ENCODE measurements at places on chromosomes 1 and 21.

DNA sequence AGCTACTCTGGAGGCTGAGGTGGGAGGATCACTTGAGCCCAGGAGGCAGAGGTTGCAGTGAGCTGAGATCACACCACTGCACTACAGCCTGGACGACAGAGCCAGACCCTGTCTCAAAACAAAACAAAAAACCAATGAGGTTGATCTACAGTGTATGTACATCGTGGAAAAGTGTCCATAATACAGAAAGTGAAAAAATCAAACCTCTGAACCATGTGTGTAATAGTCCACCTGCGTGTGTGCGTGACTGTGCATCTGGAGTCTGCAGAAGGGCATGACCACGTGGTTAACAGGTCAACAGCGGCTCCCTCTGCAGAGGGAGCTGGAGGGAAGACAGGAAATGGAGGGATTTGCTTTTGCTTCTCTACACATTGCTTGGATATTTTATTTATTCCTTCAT, 32.4 kb upstream of the ENO1 start:
- DNase-seq, result no peak

DNA sequence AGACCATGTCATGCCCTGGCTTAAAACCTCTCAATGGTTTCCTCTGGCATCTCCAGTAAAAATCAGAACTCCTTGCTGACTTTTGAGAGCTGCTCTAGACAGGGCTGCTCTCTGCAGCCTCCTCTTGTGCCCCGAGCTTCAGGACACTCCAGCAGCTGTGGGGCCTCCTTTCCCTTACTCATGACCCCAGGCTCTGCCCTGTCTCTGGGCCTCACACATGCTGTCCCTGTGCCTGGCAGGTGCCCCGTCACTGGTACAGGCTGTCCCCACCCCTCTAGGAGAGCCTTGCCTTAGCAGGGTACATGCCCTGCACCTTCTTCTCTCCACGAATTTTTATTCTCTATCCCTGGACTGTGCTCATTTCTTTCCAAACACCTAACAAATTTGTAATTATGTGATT, 43.2 kb downstream of the HIVEP3 start:
- no peak for DNase-seq

GRCh38 chr1:84298684-84299535, 2.6 kb upstream of the SAMD13 start:
- DNase-seq, result peak; percentile 70

DNA sequence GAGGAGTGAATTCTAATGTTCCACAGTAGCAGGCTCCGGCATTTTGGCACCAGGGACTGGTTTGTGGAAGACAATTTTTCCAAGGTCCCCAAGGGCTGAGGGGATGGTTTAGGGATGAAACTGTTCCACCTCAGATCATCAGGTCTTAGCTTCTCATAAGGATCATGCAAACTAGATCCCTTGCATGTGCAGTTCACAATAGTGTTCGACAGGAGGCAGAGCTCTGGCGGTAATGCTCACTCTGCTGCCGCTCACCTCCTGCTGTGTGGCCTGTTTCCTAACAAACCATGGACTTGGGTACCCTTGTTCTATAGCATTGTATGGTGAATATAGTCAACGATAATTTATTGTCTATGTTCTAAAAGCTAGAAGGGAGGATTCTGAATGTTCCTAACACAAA, 16.6 kb downstream of the CRNN start:
- DNase-seq, result no peak

GRCh38 chr1:226082959-226083301, 20.4 kb downstream of the H3-3A start:
- no peak for DNase-seq

DNA sequence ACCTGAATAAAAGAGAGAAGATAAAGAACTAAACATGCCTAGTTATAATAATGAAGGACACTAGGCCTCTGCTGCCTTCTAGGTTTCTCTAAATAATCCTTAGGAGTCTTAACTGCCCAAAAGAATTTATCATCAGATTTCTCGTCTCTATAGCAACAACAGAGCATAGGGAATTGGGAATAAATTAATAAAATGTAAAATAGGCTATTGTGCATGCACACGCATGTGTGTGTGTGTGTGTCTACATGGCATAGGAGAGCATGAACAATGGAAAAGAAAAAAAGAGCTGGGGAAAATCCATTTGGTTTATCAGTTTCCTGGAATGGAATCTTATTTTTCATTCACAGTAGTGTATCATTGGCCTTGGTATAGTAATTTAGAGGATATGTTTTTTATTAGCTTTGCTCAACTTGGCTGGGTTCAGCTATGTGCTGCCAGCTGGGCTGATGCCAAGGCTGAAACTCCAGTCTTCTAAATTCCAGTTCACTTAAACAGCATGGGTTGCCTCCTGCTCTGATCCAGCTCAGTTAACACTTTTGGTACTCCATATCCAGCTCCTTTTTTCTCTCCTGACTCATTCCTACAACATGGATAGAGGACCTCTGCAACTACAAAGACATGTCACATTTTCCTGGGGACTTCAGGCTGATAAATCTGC, 80.6 kb upstream of the SLFNL1 start:
- DNase-seq, result no peak

DNA sequence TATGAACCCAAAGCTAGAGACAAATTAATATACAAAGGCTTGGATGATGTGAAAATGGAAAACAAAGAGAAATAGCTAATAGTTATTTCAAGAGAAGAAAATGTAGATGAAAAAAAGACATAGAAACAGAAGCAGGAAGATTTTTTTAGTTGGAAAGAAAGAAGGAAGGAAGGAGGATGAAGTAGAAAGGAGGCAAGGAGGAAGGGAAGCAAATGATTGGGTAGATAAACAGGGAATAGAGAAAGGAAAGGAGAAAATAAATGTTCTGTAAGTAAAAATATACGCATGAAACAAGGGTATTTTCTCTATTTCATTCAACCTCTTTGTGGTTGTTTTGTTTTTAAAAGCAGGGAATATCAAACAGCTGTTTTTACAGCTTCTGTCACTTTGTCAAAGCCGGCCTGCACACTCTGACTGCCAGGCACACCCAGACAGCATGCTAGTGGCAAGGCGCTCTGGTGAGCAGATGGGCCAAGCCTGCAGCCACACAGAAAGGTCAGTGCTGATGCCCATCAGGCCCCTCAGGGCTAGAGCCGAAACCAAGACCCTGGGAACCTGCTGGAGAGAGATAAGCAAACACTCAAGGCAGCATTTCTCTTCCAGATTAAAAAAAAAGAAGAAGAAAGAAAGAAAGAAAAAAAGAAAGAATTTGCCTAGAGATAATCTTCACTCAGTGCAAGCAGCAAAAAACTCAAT, 72.9 kb upstream of the CTTNBP2NL start:
- DNase-seq, result no peak

GRCh38 chr1:118323246-118323645, 138.2 kb upstream of the SPAG17 start:
- no peak for DNase-seq

DNA sequence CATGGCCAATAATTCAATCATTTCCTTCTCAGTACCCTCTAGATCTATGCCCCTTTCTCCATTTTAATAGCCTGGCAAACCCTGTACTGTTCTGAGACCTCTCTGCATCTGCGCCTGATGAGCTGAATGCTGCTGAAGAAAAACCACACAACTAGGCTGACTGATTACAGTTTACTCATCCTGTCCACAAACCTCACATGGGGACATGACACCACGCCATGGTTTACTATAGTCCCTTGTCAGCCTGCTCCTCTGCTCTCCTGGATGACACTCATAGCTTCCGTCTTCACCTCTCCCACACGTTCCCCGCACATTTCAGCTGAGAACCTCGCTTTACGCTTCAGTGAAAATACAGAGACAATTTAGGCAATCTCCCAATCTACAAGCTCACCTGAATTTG, 59.7 kb downstream of the DESI2 start:
- DNase-seq, result no peak

GRCh38 chr1:21289700-21290545, at the start of gene ECE1:
Gene ECE1, minus strand, starts transcription at chr1:21290463. Its CDS starts 49 bp downstream, at chr1:21290414.
- peak; percentile 74 for DNase-seq

DNA sequence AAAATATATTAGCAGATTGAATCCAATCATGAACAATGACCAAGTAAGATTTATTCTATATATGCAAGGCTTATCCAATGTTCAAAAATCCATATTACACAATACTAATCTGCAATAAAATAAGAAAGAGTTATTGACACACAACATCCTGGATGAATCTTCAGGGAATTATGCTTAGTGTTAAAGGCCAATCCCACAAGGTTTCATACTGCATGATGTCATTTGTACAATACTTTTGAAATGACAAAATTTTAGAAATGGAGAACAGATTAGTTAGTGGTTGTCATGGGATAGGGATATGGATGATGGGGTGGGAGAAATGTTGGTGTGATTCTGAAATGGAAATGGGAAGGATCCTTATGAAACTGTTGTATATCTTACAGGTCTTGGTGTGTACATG, 425.7 kb downstream of the SIPA1L2 start:
- no peak for DNase-seq

DNA sequence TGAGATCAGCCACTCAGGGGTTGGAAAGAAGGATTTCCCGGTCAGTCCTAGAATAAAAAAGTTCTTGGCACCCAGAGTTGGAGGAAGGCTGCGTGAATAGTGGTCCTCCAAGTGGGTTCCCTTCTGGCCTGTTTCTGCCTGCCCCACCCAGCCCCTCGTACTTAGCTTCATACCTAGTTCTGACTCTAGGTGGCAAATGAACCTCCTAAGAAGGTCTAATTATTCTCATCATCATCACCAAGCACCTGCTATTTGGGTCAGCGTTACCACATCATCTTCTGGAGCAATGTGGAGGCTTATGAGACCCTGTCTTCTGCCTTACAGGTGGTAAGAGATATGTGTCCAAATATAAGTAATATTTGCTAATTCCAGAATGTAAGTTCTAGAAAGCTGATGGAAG, 35.9 kb upstream of the NFASC start:
- DNase-seq, result no peak

- no peak for DNase-seq
Observed at GRCh38 chr1:86705665-86705985, 1.2 kb downstream of the SH3GLB1 start.
